Fibroblast of the conjunctiva (primary cell): ENCODE measurements at places on chromosomes 6 and 20.
A peak's percentile ranks its signal among the peaks of the same experiment; 100 is the strongest.

- DNase-seq = no peak
These were observed 16.4 kb downstream of the PIGT start for GRCh38 chr20:45432294-45432693.

DNA sequence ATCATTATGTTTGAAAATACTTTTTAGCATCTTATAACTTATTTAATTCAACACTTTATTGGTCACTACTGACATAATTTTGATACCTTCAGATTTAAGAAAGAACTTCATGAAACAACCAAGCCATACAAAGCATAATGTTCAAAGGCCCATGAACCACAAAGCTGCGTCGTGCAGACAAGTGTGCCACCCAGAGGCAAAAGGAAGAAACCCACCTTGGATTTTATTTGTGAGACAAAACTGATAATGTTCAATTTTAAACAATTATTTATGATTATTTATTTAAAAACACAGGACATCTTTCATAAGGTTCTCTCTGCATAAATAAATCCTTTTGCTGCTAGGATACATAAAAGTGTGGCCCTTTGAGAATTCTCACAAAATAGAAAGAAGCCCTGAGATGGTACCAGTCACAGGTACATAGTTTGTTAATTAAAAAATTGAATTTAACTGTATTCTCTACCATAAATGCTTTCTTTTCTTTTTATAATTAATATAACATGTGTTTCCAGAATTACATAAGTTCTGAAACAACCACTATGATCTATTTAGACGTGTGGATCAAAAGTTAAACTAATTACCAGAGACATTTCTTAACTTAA is 143.7 kb downstream of the RALGAPA2 start:
- peak; percentile 30 for DNase-seq

- no peak for DNase-seq
These were observed 41.0 kb downstream of the CCN2 start for GRCh38 chr6:131910219-131910589.

- DNase-seq = no peak
These were observed 60.1 kb upstream of the E2F3 start for GRCh38 chr6:20341564-20341963.

DNA sequence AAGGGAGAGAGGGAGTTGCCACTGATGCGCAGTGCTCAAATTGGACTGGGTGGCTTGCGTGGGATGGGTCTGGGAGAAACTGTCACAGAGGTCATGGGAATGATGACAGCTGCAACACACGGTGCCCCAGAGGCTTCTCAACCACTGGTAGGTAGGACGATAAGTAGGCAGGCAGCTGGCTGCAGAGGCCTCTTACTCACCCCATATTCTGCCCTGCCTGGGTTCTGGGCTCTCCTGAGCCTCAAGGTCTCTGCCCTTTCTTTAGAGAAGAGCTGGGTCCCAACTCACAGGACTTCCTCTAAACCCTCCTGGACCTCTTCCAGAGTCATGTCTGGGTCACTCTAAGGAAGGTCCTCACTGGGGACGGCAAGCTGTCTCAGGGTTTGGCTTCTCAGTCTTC is 37.2 kb upstream of the RNF24 start:
- no peak for DNase-seq

DNA sequence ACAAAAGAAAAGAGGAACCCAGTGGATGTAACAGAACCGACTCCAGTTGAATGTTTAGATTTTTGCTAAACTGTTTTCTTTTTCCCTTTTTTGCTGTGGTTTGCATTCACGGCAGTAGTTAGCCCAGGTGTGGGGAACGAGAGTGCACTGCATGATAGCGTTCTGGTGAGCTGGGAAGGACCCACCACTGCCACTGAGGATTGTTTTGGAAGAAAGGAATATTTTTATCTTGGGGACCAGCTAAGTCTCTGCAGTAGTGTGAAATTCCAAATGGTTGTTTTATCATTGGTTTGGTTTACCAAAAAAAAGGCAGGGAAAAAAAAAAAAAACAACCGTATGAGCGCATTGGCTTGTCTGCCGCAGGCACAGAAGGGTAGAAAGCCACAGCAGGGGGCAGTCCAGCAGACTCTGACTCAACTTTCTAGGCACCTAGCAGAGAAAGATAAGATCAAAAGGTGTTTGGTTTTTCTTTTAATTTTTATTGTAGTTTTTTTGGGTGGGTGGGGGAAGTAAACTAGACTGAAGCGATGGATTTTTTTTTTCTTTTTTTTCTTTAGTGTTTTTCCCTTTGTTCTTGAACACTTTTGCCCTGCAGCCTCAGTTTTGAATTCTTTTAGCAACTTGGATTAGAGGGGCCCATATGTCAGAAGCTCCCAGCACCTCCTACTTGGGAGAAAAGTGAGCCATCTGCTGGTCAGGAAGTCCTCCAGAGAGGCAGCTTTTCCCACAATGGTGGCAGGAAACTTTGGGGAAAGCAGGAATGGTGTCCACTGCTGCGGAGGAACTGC is 13.5 kb upstream of the RAB5IF start:
- no peak for DNase-seq

GRCh38 chr6:81067057-81067456 is 685.4 kb downstream of the TENT5A start:
- DNase-seq = no peak

GRCh38 chr6:82832811-82833210 is 232.8 kb downstream of the UBE3D start:
- DNase-seq = no peak

GRCh38 chr6:168277274-168277669 is 42.3 kb downstream of the DACT2 start:
- DNase-seq = no peak

GRCh38 chr20:50245498-50246366 is 55.1 kb downstream of the CEBPB start:
- DNase-seq = peak; percentile 45

GRCh38 chr6:18115356-18115755 is 7.1 kb downstream of the NHLRC1 start:
- DNase-seq = no peak

GRCh38 chr20:32524829-32525501 is 60.2 kb downstream of the NOL4L start:
- no peak for DNase-seq

DNA sequence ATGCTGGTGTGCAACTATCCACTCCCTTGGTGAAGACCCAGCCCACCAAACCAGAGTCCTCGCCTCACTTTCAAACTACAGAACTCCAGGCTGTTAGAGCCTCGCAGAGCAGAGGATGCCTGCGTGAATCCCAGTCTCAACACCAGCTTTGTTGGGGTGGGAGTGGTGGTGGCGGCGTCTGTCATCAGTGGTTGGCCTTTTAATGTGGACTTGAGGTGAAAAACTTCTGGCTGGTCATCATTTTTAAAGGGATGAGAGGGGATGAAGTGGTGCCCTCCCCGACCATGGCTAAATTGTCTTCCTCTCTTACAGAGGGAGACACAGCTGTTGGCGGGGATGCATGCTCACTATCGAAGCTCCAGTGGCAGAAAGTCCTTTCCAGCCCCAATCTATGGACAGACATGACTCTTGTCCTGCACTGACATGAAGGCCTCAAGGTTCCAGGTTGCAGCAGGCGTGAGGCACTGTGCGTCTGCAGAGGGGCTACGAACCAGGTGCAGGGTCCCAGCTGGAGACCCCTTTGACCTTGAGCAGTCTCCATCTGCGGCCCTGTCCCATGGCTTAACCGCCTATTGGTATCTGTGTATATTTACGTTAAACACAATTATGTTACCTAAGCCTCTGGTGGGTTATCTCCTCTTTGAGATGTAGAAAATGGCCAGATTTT is 54.9 kb downstream of the EZR start:
- no peak for DNase-seq

GRCh38 chr20:20664795-20665589 is 47.5 kb downstream of the RALGAPA2 start:
- peak; percentile 3 for DNase-seq

DNA sequence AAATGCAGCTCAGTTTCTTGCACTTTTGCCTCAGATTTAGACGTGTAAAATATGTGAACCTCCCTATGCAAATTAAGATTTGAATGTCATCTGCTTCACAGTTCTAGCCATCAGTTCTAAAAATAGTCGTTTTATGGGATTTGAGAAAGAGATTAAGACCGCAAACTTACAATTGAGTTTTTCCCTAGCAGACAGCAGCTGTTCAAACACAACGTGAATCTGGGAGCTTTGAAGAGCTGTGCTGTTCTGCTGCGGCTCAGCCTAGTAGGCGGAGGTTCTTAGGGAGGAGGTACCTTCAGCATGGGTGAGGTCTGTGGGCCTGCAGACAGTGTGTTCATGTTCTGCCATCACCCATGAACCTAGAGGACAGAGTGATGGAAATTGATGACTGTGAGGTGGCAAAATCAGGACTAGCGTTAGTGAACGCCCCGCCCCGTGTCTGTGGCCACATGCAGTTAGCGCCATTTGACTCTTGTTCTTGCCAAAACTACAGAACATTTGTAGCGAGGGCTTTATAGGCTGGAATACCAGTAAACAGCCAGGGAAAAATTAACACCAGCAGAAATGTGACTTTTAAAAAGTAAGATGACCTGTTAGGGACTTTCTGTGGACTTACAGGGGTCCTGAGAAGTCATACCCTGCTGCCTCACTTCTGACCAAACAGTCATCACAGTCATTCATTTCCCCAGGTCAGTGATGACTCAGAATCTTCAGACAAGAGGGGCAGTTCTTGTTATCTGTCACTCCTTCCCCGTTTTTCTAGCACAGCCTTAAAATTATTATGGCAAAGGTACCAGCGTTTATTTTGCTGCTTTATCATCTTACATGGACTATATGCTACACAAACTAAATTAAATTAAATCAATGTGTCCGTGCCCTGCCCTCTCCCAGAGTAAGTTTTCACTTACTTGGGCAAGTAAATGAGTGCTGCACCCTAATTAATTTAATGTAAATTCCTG is 84.3 kb upstream of the TMEM181 start:
- DNase-seq = no peak

GRCh38 chr6:14881398-14881797 is 364.5 kb upstream of the JARID2 start:
- DNase-seq = peak; percentile 39
